Effector memory CD4-positive, alpha-beta T cell (primary cell): ENCODE measurements at places on chromosomes 1 and 21.

GRCh38 chr1:19338323-19338762 is 26.2 kb downstream of the SLC66A1 start:
- DNase-seq, result no peak

DNA sequence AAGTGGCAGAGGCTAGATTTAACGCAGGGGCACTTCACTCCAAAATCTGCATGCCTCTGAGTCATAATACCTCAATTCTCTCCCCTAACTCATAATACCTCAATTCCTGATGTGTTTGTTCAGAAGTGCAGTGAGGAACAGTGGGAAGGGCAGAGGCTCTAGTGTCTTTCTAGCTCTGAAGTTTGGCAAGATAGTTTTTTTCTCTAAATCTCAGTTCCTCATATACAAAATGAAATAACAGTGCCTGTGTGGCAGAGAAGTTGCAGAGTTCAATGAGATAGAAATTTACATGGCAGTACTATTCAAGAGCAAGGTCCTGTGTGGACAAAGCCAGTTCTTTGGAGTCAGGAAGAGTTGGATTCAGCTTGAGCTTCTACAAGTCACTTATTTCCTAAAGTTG is 9.8 kb downstream of the JUN start:
- DNase-seq, result no peak

- DNase-seq, result no peak
These were observed 118.5 kb downstream of the DMRTB1 start for GRCh38 chr1:53577761-53578100.

DNA sequence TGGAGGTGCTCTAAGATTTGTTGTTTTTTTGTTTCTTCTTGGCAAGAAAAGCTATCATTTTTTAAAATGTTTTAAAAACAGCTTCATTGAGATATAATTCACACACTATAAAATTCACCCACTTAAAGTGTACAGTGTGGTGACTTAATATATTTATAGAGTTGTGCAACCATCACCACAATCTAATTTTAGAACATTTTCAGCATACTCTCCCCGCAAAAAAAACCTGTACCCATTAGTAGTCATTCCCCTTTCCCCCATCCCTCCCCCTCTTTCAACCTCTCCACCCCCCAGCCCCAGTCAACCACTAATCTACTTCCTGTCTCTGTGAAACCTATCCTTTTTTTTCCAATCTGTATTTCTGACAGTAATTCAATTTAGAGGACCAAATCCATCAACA is 30.6 kb downstream of the ZC3H11B start:
- no peak for DNase-seq

GRCh38 chr1:212232090-212232489 is 53.1 kb upstream of the PPP2R5A start:
- DNase-seq, result no peak

GRCh38 chr1:200945111-200945510 is 50.4 kb downstream of the INAVA start:
- DNase-seq, result no peak

DNA sequence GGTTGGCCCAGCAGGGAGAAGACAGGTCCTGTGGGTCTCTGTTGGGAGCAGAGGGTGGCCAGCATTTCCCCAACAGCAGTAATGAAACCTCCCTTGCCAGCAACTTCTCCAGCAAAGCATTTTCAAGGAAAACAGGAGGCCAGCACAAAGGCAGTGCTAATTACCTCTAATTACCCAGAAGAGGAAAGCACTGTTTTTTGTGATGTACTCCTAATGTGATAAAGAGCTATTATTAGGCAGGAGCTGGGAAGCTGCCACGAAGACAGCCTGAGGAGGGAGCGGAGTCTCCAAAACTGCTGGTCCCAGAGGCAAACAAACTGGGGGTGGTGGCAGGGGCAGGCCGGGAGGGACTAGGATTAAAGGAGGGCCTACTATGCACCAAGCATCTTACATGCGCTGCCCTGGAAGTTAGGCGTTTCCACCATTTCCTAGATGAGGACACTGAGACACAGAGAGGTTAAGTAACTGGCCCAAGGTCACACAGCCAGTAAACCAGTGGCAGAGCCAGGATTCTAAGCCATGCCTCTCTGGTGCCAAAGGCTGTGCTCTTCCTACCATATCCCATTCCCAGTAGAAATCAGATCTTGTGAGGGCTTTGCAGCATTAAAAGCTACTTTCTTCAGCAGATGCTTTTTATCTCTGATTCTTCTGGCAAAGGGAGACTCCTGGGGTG is 24.5 kb downstream of the HTR6 start:
- DNase-seq, result no peak
